ENCODE measurements at places on chromosomes 2 and 18. TPM values are rescaled to one million over a fixed set of nuclear protein-coding genes. Genes with fewer than 3 reads are reported as not detected.

Gene ERBB4
- 1.4 TPM for total RNA-seq

Gene INPP5D
- 1.8 TPM for total RNA-seq

Gene FOXI3
- total RNA-seq, result 0.17 TPM

Gene FAM110C
- total RNA-seq, result 6.1 TPM

Gene RNASEH1
- total RNA-seq, result 19.5 TPM

Gene LIMS4
- total RNA-seq, result 2.0 TPM

Gene ZSCAN30
- 5.1 TPM for total RNA-seq

Gene EFEMP1
- 30.0 TPM for total RNA-seq

Gene PROC
- total RNA-seq, result 0.17 TPM

Gene FSIP2
- under 0.01 TPM for total RNA-seq

- no peak for DNase-seq
Observed at GRCh38 chr2:180523621-180524340, 456.6 kb upstream of the UBE2E3 start.

GRCh38 chr2:26292646-26293045 is 47.9 kb downstream of the HADHB start:
- no peak for DNase-seq

GRCh38 chr2:43824512-43824911 is 14.1 kb downstream of the ABCG5 start:
- no peak for DNase-seq

DNA sequence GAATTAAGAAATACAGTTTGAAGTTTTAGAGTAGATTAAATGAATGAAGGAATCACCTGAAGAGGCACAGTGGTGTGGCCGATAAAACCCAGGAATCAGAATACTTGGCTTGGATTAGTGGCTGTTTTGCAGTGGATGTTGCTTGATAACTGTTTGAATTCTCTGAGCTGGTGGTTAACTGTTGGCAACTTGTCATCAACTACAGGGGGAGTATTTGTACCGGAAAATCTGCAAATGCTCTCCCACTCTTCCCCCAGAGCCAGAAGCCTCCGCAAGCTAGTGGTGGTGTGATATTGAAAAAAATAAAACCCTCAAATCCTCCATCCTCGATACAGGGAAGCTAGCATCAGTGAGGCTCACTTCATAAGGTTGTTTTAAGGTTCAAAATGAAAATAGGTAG is 326.7 kb downstream of the DPP10 start:
- no peak for DNase-seq

GRCh38 chr2:2682700-2683342 is 351.7 kb upstream of the MYT1L start:
- DNase-seq, result no peak

DNA sequence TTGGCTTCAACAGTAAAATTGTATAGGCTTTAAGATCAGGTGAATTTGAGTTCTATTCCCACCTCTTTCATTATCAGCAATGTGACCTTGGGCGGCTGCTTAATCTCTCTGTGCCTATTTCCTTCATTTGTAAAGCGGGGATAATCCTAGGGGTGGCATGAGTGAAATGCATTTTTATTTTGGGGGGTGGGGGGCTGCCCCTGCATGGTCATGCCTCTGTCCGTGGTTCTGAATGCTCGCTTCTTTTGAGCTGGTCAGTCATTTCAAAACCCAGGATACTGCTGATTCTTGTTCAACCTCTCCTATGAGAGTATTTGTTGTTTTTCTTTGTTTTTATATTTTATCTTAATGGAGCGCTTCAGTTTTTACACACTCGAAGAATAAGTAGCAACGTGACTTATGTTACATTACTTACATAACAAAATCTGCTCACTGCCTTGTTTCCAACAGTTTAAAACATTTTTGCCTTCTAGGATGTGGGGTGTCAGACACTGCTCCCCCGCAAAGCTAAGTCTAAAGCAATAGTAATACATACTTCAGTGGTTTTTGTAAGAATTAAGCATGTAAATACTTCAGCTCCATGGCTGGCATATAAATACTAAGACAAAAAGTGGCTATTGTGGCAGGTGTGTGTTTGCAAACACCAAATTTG is 152.6 kb upstream of the PELI1 start:
- DNase-seq, result no peak

DNA sequence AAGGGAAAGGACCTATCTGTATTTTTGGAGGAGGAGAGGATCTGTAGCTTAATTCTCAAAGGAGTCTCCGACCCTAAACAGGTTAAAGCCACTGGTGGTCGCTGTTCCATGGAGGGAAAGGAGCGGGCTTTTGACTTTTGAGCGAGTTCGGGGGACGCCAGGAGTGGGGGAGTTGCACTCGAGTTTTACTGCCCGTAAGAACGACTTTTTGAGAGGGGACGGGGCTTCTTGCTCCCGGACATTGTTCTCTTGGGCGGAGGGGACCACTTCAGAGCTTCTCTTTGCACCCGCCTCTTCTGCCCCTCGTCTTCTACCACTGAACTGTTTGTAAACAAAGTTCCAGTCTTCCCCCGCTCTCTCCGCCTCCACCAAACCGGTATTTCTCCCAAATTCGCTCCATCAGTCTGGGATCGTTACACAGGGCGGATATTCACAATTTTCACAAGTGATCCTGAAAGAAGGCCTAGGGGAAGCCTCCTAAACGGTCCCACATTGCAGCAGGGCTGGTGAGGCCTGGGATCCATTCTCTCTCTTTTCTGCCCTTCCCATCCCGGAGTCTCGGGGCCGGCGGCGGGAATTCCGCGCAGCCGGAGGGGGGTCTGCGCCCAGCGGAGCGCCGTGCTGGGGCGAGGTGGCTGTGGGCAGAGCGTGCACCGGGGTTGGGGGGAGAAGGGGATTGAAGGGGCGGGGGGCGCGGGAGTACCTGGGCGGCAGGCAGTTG is 6.6 kb downstream of the DLX2 start:
- DNase-seq, result no peak

GRCh38 chr2:48039209-48039990 is 133.1 kb upstream of the FBXO11 start:
- no peak for DNase-seq

GRCh38 chr2:203582468-203582867 is 47.4 kb upstream of the RAPH1 start:
- DNase-seq, result no peak

GRCh38 chr2:45180033-45180746 is 170.9 kb upstream of the SIX2 start:
- DNase-seq, result no peak

- no peak for DNase-seq
Observed at GRCh38 chr2:149692961-149693396, 105.4 kb upstream of the MMADHC start.

DNA sequence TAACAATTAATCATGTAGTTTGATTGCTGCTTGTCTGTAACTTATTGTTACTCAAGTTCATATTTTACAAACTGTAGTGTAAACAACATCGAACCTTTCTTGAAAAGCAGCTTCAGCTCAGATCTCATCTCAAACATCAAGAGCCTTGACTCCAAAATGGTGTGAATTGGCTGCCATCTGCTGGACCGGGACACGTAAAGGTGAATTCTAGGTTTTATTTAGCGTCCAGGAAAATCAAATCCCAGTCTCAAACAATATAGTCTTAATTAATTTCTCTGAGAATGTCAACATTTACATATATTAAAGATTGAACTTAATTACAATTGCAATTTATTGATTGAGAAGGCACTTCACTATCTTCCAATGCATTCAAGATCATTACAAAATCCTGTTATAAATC is 453.0 kb downstream of the GALR1 start:
- DNase-seq, result no peak

- DNase-seq, result peak; percentile 35
Observed at GRCh38 chr2:28896906-28897305, 2.4 kb downstream of the WDR43 start.

- DNase-seq, result peak; percentile 91
Observed at GRCh38 chr18:80009661-80010550, 21.5 kb upstream of the TXNL4A start.

GRCh38 chr2:164055623-164056022 is 319.8 kb upstream of the FIGN start:
- DNase-seq, result no peak

GRCh38 chr2:203893840-203894239 is 26.3 kb downstream of the CTLA4 start:
- DNase-seq, result no peak

DNA sequence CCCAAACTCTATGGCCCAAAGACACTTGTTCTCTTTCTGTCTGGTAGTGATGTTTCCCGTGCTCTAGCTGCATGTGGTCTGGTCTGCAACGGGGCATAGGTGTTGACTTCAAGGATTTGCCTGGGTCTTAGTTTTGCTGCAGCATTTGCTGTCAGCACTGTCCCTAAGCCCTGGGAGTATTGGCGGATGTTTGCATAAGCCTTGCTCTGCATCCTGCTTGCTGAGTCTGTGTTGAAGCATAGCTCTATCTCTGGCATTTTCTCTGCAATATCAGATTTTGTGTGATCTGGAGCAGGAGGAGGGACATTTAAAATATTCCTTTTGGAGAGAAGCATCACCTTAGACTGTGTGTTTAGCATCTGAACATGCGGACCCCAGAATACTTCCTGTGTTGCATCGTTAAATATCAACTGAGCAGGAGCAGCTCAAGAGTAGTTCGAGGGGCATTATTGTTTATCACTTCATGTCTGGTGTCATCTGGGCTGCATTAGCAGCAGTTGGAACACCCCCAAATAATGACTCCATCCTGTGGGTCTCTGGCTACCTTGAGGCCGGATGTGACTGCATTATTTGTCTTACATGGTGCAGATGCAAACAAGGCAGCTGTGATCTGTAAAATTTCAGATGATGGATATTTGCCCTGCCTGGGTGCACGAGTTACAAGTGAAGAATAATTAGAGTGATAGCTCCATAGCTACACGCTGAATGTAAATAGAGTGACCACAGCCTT is 231.7 kb downstream of the TRIB2 start:
- no peak for DNase-seq

GRCh38 chr2:455015-455705 is 167.3 kb upstream of the ALKAL2 start:
- DNase-seq, result no peak

- DNase-seq, result peak; percentile 43
Observed at GRCh38 chr18:28189400-28190239, 12.7 kb upstream of the CDH2 start.

GRCh38 chr2:188693111-188693510 is 281.1 kb upstream of the COL3A1 start:
- DNase-seq, result no peak

- no peak for DNase-seq
Observed at GRCh38 chr2:239688840-239689239, 288.0 kb upstream of the HDAC4 start.

- no peak for DNase-seq
Observed at GRCh38 chr2:24586955-24587354, 95.9 kb downstream of the NCOA1 start.

DNA sequence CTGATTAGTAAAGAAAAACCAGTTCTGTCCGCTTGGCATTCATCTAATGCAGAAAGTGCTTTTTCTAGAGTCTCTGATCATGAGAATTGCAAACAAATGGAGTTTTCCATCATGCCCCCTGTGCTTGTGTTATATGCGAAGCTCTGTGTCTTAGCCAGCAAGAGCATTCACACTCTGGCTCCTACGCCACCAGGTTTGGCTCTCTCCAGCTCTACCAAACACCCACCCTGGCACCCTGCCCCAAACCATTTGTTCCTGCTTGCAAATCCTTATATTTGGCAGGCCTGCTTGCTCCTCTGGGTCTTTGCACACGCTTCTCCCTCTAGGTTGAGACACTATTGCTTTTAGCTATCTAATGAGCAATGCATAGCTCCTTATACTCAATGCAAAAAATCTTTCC is 204.1 kb upstream of the CYRIA start:
- no peak for DNase-seq

DNA sequence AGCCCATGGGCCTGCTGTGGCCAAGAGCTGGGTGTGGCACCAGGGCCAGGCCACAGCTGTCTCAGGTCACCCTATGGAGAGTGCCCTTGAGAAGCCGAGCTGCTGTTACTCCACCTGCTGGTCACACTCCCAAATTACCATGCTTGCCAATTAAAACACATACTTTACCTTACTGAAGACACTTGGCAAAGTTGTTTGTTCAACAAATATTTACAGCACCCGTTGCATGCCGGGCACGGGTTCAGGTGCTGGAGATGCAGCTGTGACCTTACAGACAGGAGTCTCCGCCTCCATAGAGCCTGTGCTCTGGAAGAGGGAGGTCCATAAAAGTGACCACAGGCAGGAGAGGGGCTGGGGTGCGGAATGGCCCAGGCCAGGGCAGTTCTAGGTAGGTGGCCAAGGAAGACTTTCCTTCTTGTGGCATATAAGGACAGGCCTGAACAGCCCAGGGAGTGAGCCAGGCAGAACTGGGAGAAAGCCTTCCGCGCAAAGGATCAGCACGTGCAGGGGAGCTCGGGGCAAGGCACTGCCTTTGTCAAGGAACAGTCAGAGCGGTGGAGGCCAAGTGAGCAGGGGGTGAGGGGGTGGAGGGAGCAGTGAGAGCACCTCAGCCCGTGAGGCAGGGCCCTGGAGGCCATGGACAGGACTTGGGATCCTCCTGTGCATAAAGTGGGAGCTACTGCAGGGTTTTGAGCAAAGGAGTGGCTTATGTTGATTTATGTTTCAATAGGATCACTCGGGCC is 23.6 kb upstream of the RBM44 start:
- no peak for DNase-seq

DNA sequence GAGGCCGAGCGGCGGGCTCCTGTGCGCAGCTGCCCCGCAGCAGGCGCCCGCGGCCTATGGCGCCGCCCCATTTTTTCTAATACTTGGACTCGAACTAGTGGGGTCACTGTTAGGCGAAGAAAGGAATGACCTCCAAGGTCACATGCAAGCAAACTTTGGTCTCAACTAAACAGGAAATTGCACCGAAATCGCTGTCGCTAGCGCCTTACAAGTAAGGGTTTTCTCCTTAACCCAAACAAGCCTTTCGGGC is 339 bp downstream of the ACAA2 start:
- no peak for DNase-seq

DNA sequence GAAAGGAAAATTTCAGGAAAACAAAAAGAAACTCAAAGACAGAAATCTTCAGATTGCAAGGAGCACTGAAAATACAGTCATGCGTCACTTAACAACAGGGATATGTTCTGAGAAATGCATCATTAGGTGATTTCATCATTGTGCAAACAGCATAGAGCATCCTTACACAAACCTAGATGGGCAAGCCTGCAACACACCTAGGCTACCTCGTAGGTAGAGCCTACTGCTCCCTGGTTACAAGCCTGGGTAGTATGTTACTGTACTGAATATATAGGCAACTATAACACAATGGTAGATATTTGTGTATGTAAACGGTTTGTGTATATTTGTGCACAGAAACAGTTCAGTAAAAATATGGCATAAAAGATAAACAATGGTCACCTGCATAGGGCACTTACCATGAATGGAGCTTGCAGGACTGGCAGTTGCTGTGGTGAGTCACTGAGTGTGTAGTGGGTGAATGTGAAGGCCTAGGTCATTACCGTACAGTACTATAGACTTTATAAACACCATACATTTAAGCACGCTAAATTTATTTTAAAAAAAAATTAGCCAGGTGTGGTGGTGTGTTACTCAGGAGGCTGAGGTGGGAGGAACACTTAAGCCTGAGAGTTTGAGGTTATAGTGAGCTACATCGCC is 33.4 kb downstream of the SFXN5 start:
- DNase-seq, result no peak

DNA sequence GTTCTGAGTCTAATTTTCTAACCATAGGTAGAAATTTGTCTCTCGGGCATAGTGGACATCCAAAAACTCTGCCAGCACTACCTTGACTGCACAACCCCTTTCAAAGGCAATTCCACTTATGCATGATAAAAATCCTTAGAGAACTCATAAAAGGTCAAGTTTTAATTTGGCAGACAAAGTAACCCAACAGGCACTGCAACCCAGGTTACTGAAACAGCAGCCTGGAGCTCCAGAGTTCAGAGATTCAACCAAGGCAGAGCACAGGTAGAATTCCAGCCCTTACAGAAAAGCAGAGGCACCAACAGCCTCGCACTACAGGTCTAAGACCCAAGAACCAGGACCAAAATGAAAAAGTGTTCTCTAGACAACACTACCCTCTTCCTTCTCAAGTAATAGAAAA is 1.8 kb downstream of the DTNB start:
- DNase-seq, result no peak

All from epithelial cell of proximal tubule (primary cell).